ENCODE measurements at places on chromosomes 3 and 15. TPM values are rescaled to one million over a fixed set of nuclear protein-coding genes. Genes with fewer than 3 reads are reported as not detected.

The C3orf20 gene
- 0.08 TPM for total RNA-seq

The CERS3 gene
- not detected for total RNA-seq

The MUC20 gene
- 0.64 TPM for total RNA-seq

The GHRL gene
- total RNA-seq = not detected

The SELENOT gene
- total RNA-seq = 94.4 TPM

The NLGN1 gene
- total RNA-seq = not detected

The SLC51B gene
- total RNA-seq = 15.9 TPM

The TBC1D2B gene
- total RNA-seq = 14.3 TPM

The SNAP23 gene
- total RNA-seq = 18.0 TPM

The STXBP5L gene
- total RNA-seq = not detected

The ACKR2 gene
- not detected for total RNA-seq

The AADACL2 gene
- not detected for total RNA-seq

The RCN2 gene
- total RNA-seq = 58.9 TPM

The CYP1A2 gene
- total RNA-seq = not detected

The DOCK3 gene
- total RNA-seq = 0.36 TPM

The RGMA gene
- total RNA-seq = 0.31 TPM

The BFSP2 gene
- total RNA-seq = not detected

The CDC25A gene
- total RNA-seq = 9.4 TPM

The FAM227B gene
- total RNA-seq = 1.0 TPM

The CD200 gene
- total RNA-seq = not detected

The ZNF385D gene
- total RNA-seq = not detected

The ERC2 gene
- total RNA-seq = not detected

The B3GNT5 gene
- 30.7 TPM for total RNA-seq

The VEPH1 gene
- 0.70 TPM for total RNA-seq

The PTH1R gene
- 1.1 TPM for total RNA-seq

The LARP6 gene
- 75.6 TPM for total RNA-seq

The CCDC9B gene
- 19.3 TPM for total RNA-seq

The SV2B gene
- 0.12 TPM for total RNA-seq

The CLDN16 gene
- total RNA-seq = 0.03 TPM

The GOLGA6L26 gene
- not detected for total RNA-seq

The LSAMP gene
- total RNA-seq = 0.14 TPM

The OSTN gene
- not detected for total RNA-seq

The THPO gene
- total RNA-seq = not detected

The DHX30 gene
- total RNA-seq = 44.2 TPM

The ZNF592 gene
- 20.7 TPM for total RNA-seq

The DUOX1 gene
- total RNA-seq = not detected

The RBPMS2 gene
- 6.2 TPM for total RNA-seq

The MYH15 gene
- 0.08 TPM for total RNA-seq

The PLOD2 gene
- total RNA-seq = 67.2 TPM

The ZNF774 gene
- 0.85 TPM for total RNA-seq

The POPDC2 gene
- total RNA-seq = 0.44 TPM

The GOLGA8K gene
- total RNA-seq = 0.60 TPM

The COLQ gene
- 0.29 TPM for total RNA-seq

The TGM4 gene
- total RNA-seq = 0.12 TPM

The GOLGA8J gene
- not detected for total RNA-seq

The PLS1 gene
- 11.1 TPM for total RNA-seq

The TF gene
- total RNA-seq = 0.91 TPM
